Ascending aorta (tissue), 2 donors: ENCODE measurements at places on chromosomes 7 and 10. TPM values are rescaled to one million over a fixed set of nuclear protein-coding genes. Genes with fewer than 3 reads are reported as not detected.

The EFCAB10 gene
- total RNA-seq: not detected

The SLC26A3 gene
- total RNA-seq: 0.11 TPM

DNA sequence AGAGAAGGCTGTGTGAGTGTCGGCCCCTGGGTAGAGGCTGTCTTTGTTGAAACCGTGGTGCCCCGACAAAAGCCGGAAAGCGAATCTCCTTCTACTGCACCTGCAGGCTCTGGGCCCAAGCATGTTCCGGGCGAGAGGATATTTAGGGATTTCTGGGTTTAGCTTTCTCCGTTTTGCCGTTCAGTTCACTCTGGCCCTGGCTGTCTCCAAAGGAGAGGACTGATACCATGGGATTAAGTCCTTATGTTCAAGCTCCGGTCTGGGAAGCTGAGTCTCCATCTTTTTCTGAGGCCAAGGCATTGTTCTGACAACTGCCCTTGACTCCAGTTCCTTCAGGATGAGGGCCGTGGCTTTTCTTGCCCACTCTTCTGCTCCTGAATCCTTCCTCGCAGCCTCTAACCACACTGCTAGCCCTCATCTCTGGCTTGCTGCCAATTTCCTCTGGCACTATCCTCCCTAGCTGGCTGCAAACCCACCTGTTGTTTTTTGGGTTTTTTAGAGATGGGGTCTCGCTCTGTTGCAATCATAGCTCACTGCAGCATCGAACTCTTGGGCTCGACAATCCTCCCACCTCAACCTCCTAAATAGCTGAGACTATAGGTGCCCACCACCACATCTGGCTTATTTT lies 206.8 kb downstream of the SKIDA1 start:
- no peaks in the 10 kb centered on the region for H3K27me3 ChIP-seq
- DNase-seq: no peak
- H3K4me1 ChIP-seq: peaks cover 6% of the 10 kb centered on the region
- no peak overlapping the region for H3K4me3 ChIP-seq
- H3K36me3 ChIP-seq: no peaks in the 10 kb centered on the region
- H3K27ac ChIP-seq: no peak overlapping the region

- H3K4me1 ChIP-seq: no peaks in the 10 kb centered on the region
- H3K27ac ChIP-seq: no peak overlapping the region
- no peaks in the 10 kb centered on the region for H3K36me3 ChIP-seq
- DNase-seq: no peak
- H3K4me3 ChIP-seq: no peak overlapping the region
Measured at GRCh38 chr10:126463286-126463685, 75.0 kb upstream of the ADAM12 start.

DNA sequence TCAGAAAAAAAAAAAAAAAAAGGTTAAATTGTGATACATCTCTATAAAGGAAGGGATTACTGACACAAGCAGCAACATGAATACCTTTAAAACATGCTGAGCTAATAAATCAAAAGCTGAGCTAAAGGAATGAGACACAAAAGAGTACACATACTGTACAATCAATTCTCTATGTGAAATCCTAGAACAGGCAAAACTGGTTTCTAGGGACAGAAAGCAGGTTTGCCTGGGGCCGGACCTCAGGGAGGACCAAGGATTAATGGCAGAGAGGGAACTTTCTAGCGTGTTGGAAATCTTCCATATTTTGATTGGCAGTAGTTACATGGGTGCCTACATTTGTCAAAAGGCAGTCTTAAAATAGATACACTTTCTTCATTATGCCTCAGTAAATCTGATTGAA lies 52.5 kb downstream of the KLRG2 start:
- no peaks in the 10 kb centered on the region for H3K27me3 ChIP-seq
- no peak overlapping the region for H3K4me3 ChIP-seq
- peak overlapping the region; percentile 94 for H3K27ac ChIP-seq
- DNase-seq: no peak
- peaks cover 7% of the 10 kb centered on the region for H3K36me3 ChIP-seq
